ENCODE measurements at places on chromosomes 1 and 21. TPM values are rescaled to one million over a fixed set of nuclear protein-coding genes. Genes with fewer than 3 reads are reported as not detected.

LRIF1 gene
- 19.9 TPM for total RNA-seq

OR2L3 gene
- total RNA-seq: not detected

GPX7 gene
- 59.4 TPM for total RNA-seq

SV2A gene
- 12.7 TPM for total RNA-seq

CFHR3 gene
- not detected for total RNA-seq

LRRC38 gene
- total RNA-seq: not detected

ST6GALNAC3 gene
- 46.8 TPM for total RNA-seq

C1orf105 gene
- 0.85 TPM for total RNA-seq

PRKCZ gene
- total RNA-seq: 23.1 TPM

Measured in endothelial cell (in vitro differentiated cells).